KBM-7 (cell line): ENCODE measurements at places on chromosomes 3 and 15.
A peak's percentile ranks its signal among the peaks of the same experiment; 100 is the strongest.

- DNase-seq, result no peak
These were observed 598.1 kb upstream of the CBLB start for GRCh38 chr3:106466881-106467280.

- DNase-seq, result peak; percentile 63
These were observed 42.6 kb downstream of the PPCDC start for GRCh38 chr15:75065851-75066509.

GRCh38 chr3:53384465-53385423 is 37.4 kb upstream of the DCP1A start:
- DNase-seq, result no peak

GRCh38 chr15:65082303-65082953 is 5.9 kb downstream of the KBTBD13 start:
- DNase-seq, result peak; percentile 79

GRCh38 chr3:145942052-145942451 is 218.9 kb downstream of the PLOD2 start:
- DNase-seq, result no peak

- no peak for DNase-seq
These were observed 12.9 kb upstream of the DCBLD2 start for GRCh38 chr3:98914210-98915080.

DNA sequence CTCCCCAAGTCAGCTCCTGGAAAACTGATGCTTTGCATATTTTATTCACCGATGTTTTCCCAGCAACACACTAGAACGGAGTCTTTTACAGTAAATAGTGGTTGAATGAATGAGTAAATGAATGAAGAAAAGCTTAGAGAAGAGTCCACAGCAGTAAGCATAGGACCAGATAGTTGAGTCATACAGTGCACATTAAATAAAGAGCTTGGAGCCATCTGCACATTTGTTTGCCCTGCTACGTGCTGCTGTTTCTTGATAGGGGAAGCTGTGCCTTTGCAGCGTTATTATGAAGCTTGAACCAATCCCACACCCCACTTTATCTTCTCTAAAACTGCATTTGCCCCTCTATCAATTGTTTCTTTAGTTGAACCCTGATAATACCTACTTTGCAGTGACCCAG is 1.2 kb downstream of the FAM98B start:
- peak; percentile 20 for DNase-seq

DNA sequence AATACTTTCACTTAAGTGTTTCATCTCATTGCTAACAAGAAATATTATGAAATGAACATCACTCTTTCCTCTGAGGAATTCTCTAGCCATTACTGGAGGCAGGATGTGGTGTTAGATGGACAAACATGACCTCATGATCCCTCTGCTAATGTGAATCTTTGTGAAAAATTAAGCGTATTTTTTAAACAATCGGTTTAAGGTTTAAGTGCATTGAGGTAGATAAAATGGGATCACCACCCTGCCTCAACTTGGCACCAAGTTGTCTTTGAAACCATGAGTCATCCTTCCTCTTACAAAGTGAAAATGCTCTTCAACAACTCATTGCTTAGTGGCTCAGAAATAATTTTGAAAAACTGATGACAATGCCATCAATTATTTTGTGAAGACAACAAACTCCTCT is 76.0 kb upstream of the DCBLD2 start:
- no peak for DNase-seq

- peak; percentile 67 for DNase-seq
These were observed 51.3 kb downstream of the TLNRD1 start for GRCh38 chr15:81052046-81052445.

DNA sequence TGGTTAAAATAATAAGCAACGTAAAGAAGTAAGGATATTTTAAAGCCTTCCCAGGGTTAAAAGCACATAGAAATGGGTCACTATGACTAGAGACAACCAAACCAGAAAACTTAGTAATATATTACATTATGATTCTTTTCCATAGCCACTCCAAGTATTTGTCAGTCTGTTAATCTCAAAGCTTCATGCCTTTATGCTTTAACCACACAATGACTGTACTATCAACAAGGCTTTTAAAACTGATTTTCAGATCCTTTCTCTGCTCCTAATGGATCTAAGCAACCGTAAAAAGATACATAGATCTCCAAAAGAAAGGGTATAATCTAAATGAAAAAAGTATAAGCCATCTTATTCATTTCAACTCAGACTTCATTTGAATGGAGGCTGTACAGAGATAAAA is 14.4 kb downstream of the SECISBP2L start:
- no peak for DNase-seq

GRCh38 chr3:124886168-124887056 is 753 bp downstream of the ITGB5 start:
- DNase-seq, result peak; percentile 9
